CD4-positive, CD25-positive, alpha-beta regulatory T cell (primary cell): ENCODE measurements at places on chromosomes 6 and 20.

- DNase-seq = no peak
Measured at GRCh38 chr6:118932421-118932820, 2.5 kb downstream of the MCM9 start.

- no peak for DNase-seq
Measured at GRCh38 chr6:47149066-47149465, 106.9 kb upstream of the ADGRF1 start.

DNA sequence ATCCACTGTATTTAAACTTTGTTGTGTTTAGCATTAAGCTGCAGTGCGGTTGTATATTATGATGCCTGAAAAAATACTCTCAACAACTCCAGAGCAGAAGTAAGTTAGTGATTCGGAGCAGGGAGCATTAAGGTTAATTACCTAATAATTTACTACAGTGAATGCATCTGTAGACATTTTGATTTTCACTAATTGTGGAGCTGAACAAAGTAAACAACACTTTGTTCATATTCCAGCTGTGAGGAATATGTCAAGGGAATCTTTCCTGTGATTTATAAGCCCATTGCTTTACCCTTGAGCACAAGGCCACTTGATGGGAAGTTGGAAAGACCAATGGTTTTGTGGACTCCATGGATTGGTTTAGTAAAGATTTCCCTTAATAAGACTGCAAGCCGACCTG lies 77.1 kb downstream of the CBLN4 start:
- DNase-seq = no peak

DNA sequence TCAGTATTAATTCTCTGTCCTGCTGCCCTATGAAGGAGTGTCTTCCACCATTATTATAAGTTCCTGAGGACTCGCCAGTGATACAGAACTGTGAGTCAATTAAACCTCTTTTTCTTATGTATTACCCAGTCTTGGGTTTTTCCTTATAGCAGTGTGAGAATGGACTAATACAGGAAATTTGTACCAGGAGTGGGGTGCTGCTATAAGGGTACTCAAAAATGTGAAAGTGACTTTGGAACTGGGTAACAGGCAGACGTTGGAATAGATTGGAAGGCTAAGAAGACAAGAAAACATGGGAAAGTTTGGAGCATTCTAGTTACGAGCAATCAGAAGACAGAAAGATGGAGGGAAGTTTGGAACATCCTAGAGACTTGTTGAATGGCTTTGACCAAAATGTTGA lies 616.7 kb upstream of the EPHA7 start:
- DNase-seq = no peak
